ENCODE measurements at places on chromosomes 6 and 20.

- no peak for DNase-seq
These were observed 59.5 kb downstream of the PLEKHG1 start for GRCh38 chr6:150659046-150659763.

- no peak for DNase-seq
These were observed 267.9 kb downstream of the PLCB1 start for GRCh38 chr20:8399947-8400346.

GRCh38 chr6:105319331-105319730 is 83.6 kb downstream of the PREP start:
- DNase-seq, result no peak

- no peak for DNase-seq
These were observed 397.5 kb downstream of the TAF4 start for GRCh38 chr20:61668065-61668650.

GRCh38 chr6:138104618-138105213 is 2.5 kb downstream of the PERP start:
- no peak for DNase-seq

DNA sequence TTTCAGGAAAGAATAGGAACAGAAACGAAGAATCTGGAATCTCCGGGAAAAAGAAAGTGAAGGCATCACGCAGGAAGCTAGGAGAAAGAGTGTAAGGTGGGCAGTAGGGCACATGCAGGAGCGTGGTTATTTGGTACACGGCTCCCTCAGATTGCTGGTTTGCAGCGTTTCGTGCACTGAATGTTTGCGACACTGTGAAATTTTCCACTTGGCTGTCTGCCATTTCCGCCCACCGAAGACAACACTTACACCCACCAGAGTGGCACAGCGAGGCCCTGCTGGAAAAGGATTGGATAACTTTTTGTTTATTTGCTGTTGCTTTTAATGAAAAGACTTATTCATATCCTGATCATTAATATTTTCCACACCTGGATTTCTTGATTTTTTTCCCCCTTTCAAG is 248.3 kb downstream of the GMPR start:
- no peak for DNase-seq

GRCh38 chr6:160042014-160042773 is 73.3 kb downstream of the IGF2R start:
- DNase-seq, result no peak

DNA sequence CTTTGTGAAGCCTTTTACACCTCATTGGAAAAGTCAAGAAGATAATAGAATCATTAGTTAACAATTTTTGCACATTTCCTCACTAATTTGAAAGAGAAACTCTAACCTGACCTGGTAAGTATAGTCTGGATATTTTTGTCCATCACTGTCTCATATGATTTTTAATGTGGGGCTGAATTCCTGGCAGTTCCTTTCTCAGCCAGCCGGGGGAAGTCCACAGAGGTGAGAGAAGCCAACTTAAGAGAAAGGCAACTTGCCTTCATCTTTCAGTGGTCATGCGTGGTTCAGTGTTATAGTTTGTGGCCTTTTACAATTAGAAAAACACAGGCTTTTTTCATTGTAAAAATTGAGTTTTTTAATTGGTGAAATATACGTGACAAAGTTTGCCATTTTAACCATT is 80.6 kb downstream of the CDYL start:
- no peak for DNase-seq

DNA sequence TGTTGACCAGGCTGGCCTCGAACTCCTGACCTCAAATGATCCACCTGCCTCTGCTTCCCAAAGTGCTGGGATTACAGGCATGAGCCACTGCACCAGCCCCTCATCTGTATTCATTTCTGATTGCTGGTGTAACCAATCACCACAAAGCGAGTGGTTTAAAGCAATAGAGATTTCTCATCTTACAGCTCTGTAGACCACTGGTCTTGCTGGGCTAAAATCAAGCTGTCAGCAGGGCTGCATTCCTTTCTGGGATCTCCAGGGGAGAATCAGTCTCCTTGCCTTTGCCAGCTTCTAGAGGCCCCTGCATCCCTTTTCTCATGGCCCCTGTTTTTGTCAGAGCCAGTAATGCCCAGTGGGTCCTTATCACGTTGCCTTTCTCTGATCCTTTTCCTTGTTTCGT is 49.9 kb upstream of the PMEPA1 start:
- DNase-seq, result no peak

DNA sequence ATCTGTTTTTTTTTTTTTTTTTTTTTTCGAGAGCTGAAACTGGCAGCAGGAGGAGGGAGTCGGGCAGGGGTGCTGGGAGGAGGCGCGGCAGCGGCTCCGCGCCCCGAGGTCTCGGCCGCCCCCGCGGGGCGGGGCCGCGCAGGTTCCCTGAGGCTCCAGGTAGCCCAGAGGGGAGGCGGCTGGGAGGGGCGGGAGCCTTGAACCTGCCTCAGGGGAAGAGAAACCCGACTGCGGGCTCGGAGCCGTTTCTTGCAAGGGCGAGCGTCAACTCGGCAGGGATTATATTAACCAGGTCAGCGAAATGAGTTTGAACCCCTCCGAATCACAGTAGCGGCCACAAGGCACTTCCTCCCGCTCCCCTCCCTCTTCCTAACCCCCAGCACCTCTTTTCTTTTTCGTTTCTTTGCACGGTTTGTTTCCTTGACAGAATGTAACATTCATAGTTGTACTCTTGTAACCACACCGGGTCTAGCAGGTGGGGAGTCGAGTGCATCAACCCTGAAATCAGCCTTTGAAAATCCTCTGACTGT is 2.0 kb downstream of the MYB start:
- DNase-seq, result no peak

- no peak for DNase-seq
These were observed 33.2 kb downstream of the HLA-DRA start for GRCh38 chr6:32472781-32473375.

- DNase-seq, result no peak
These were observed 234.2 kb upstream of the EXOC2 start for GRCh38 chr6:927157-927556.

GRCh38 chr6:129661536-129662405 is 48.2 kb downstream of the ARHGAP18 start:
- no peak for DNase-seq

- no peak for DNase-seq
These were observed 193.3 kb upstream of the SYNDIG1 start for GRCh38 chr20:24275946-24276705.

GRCh38 chr6:13268913-13269518 is 59.3 kb downstream of the TBC1D7 start:
- DNase-seq, result no peak

- no peak for DNase-seq
These were observed 27.4 kb upstream of the VAPB start for GRCh38 chr20:58361481-58362205.

DNA sequence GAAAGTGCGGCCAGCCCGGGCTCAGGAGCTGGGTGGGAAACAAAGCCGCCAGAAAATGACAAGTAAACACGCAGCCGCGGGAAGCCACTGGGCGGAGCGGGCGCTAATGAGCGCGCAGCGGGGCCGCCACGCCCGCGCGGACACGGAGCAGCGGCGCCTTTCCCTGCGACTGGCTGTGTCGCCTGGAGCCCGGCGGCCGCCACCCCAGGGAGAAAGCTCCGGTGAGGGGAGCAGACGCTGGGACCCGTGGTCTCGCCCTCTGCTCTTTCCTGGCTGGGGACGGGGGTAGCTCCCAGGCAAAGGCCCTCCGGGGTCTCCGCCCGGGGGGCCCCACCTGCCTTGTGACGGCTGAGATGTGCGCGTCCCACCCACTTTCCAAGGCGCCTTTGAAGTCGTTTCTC is 54.9 kb downstream of the PRR18 start:
- DNase-seq, result no peak

DNA sequence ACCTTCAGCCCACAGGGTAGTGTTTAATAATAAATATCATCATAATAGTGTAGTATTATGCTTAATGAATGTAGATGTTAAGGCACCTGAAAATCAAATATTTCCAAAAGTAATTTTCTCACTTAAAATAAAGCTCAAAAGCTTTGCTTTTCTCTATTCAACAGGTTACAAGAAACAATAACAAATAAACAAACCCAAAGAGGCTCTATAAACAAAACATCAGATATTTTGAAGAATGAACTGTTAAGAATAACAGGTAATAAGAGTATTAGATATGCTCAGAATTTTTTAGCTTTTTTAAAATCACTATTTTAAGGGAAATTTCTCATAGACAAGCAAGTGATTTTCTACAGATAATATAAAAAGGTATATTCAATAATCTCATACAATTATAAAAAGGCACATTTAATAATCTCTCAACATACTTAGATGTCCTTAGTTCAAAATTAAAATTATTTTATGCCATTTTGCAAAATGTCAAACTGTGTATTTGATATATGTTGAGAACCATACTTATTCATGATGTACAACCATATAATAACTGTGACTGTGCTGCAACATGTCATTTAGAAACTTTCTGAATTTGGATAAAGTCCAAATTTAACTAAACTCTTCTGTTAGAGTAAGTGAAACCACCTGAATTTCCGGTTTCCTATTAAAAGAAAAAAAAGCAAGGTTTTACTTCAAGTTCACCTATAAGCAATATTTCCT is 35.8 kb downstream of the PHIP start:
- no peak for DNase-seq

DNA sequence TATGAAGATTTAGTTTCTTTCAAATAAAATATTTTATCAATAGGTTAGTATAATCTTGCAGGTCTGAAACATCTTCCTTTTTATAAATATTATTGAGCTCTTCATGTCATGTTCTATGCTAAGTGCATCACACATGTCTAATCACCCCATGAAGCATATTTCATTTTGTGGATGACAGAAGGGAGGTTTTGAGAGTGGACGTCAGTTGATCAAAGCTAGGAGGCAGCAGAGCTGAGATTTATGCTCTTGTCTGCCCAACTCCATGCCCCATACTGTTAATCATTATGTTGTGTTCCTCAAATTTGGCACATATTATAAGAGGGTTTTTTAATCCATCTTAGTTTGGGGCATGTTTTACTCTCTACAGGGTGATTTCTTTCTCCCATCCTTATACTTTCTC is 22.7 kb downstream of the DSE start:
- no peak for DNase-seq

- DNase-seq, result no peak
These were observed 5.4 kb upstream of the DOK5 start for GRCh38 chr20:54469952-54470351.

DNA sequence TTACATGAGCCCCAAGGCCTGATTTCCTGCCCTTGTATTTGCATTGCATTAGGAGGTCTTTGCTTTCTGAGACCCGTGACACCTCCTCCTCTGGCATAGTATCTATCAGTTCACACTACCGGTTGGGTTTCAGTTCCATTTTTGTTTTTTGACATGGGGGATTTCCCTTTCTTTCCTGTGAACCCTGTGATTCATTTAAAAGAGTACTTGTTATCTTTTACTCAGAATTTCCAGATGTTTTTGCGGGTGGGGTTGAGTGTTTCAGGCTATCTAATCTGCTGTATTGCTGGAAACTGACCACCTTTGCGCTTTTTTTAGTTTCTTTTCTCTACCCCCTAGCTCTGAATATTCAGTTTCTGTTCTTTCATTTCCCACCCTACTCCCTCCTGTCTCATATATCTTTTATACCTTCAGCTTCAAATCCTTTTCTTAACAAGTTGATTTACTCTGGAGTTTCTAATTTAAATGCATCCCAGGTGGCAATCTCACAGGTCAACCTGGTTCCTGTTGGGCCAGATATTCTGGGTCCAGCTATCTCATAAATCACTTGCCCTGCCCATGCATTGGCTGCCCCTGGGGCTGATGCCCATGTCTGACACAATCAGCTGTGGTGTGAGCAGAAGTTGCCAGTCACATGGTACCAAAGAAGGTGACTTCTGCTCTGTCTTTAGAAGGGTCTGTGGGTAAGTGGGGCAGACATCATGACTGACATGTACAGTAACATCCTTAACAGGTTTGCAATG is 14.3 kb upstream of the NCOA3 start:
- DNase-seq, result no peak

GRCh38 chr20:35463455-35464300 is 8.3 kb downstream of the CEP250 start:
- DNase-seq, result peak; percentile 83

GRCh38 chr20:53296451-53297153 is 297.0 kb downstream of the ZNF217 start:
- no peak for DNase-seq

DNA sequence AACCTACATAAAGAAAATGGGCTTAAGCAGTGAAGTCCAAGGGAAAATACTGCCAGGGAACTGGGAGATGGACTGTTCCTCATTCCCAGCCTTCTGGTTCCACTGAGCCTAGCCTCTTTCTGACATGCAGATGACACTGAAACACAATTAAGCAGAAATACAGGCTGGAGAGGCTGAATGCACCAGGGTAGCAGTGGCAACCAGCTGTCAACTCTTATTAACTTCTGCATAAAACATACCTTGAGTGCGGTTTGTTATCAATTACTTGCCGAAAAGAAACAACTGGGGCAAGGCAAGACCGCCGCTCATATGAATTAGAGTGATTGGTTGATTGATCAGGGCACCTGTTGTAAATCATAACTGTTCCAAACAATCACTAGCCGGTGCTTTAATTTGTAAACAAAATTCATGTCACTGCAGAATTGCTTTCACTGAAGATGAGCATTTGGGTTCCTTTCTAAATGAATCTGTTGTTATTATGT is 16.3 kb downstream of the TFAP2B start:
- no peak for DNase-seq

GRCh38 chr20:17100506-17100905 is 126.3 kb upstream of the PCSK2 start:
- DNase-seq, result no peak
